ENCODE measurements at places on chromosomes 4 and X.

GRCh38 chr4:147839663-147840062 lies 107.8 kb downstream of the ARHGAP10 start:
- DNase-seq, result no peak

DNA sequence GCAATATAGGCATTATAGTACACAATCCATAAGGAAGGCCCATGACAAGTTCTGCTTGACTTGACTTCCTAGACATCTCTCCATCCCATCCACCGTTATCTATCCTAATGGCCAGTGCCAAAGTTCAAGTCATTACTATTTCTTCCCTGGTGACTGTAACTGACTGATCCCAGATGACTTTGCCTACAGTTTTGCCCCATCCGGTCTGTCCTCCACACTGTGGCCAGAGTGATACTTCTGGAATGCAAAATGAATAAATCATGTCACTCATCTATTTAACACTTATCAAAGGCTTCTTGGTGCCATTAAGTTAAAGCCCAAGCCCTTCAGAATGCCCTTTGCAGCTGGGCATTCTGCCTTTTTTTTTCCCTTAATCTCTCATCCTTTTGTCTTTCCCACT lies 130.8 kb downstream of the PPARGC1A start:
- DNase-seq, result no peak

GRCh38 chrX:8179656-8180055 lies 8.6 kb upstream of the VCX2 start:
- DNase-seq, result no peak

GRCh38 chrX:43373032-43373431 lies 283.1 kb upstream of the MAOA start:
- no peak for DNase-seq

GRCh38 chrX:112819008-112819640 lies 21.5 kb downstream of the AMOT start:
- no peak for DNase-seq

- DNase-seq, result no peak
These were observed 134.8 kb downstream of the NAP1L3 start for GRCh38 chrX:93538575-93538974.

- no peak for DNase-seq
These were observed 239.4 kb upstream of the CTSO start for GRCh38 chr4:156193106-156193505.

- no peak for DNase-seq
These were observed 190.0 kb upstream of the NEIL3 start for GRCh38 chr4:177119691-177120090.

- DNase-seq, result no peak
These were observed 665.1 kb downstream of the RAPGEF2 start for GRCh38 chr4:159768016-159768415.

DNA sequence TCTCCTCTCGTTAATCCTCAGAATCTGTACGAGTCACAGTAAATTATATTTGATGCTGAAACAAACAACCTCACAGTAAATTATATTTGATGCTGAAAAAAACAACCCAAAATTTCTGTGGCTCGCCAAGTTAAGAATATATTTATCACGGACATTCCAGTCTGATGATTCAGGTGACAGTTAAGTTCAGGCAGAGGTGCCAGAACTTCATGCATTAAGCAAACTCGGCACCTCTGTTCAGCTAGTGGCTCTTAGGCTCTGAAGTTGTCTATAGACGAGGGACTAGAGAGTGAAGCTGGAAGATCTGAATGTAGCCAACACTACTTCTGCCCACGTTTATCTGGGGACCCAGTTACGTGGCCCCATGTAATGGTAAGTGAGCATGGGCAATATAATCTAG lies 132.2 kb upstream of the AGA start:
- DNase-seq, result no peak

GRCh38 chr4:3217266-3217665 lies 31.7 kb upstream of the MSANTD1 start:
- no peak for DNase-seq

DNA sequence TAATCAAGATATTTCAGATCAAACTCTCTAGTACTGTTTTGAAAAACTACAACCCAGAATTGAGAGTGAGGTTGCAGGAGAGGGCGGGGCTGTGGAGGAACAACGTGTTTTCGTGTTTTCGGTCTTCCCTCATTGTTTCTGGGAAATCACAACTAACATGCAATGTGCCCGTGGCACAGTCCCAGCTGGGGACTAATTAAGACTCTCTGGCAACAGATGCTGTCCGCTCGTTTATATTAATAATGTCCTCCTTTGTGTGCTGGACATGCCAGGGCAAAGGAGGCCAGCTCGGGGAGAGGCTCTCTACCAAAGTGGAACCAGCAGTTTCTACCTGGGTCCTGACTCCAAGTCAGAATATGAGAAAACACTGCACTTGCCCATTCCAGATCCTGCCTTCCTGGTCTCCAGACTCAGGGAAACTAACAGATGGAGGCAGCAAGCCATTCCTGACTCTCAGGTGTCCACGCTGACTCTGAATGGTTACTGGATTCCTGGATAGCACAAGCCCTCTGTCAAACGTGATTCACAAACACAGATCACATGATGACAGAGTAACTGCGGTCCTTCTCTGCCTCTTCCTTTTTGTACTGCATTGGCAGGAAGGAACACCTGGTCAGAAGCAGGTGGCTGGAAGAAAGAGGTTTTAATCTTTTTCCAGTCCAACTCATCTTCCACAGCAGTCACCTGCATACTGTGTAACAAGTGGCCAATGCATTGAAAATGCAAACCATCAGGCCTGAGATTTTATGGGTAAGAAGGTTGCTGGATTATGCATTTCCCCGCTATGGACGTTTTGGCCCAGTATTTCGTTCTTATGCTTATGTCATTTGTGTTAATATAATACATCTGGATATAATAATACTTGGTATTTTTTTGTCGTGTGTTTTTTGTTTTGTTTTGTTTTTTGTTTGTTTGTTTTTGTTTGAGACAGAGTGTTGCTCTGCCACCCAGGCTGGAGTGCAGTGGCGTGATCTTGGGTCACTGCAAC lies 65.0 kb downstream of the COQ2 start:
- no peak for DNase-seq

- DNase-seq, result no peak
These were observed 39.5 kb downstream of the ENOPH1 start for GRCh38 chr4:82469791-82470345.

DNA sequence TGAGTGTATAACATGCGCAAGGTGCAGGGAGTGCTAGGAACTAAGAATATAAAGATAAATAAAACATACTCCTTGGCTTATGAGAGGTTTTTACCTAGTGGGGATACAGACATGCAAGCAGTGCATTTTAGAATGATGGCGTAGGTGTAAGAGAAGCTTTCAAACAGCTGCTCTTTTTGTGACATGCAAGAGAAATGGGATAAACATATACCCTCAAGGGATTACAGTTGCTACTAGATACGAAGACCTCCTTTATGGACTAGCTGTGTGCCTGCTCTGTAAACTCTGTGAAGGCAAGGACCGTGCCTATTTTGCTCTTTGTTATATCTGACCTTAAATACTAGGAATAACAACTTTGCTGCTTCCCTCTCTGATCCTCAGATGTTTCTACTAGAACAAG lies 39.0 kb upstream of the SLITRK4 start:
- DNase-seq, result no peak

DNA sequence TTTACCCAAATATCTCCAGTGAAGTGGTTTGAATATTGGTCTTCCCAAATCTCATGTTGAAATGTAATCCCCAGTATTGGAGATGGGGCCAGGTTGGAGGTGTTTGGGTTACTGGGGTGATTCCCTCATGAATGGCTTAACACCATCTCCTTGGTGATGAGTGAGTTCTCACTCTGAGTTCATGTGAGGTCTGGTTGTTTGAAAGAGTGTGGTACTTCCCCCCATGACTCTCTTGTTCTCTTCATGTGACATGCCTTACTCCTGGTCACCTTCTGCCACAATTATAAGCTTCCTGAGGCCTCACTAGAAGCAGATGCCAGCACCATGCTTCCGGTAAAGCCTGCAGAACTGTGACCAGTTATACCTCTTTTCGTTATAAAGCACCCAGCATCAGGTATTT lies 32.9 kb upstream of the OTUD4 start:
- DNase-seq, result no peak

DNA sequence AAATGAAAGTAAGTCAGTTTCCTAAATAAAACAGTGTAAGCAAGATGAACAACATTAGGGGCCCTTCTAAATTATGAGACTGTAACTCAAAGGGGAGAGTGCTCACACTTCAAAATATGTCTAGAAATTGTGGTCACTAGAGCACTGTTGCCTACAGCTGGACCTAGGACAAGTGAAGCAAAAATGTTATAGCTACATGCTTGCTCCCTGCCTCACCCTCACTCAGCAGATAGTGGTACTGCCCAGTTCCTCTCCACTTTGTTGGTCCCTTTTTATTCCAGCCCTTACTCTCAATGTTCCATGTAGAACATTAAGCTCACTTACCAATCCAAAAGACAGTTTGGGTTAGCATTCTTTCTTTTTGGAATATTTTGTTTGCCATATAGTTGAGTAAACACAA lies 147.3 kb downstream of the GRIA3 start:
- no peak for DNase-seq

DNA sequence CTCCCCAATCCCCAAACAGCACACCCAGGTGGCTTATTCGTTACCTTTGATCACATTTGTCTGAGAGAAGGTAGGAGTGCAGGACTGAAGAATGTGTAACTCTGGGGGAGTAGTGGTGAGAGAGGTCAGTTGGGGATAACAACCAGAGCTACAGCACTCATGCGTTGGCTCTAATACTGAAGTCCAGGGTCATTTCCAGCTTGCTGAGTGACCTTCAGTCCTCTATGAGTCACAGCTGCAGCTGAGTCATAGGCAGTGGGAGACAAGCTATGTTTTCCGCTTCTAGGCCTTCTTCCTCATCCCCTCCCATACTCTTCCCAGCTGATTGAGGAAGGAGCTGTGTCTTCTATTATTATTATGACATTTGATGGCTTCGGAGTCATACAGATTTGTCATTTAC lies 31.6 kb upstream of the CT47C1 start:
- no peak for DNase-seq

- no peak for DNase-seq
These were observed 11.4 kb downstream of the ARSD start for GRCh38 chrX:2917767-2918166.

DNA sequence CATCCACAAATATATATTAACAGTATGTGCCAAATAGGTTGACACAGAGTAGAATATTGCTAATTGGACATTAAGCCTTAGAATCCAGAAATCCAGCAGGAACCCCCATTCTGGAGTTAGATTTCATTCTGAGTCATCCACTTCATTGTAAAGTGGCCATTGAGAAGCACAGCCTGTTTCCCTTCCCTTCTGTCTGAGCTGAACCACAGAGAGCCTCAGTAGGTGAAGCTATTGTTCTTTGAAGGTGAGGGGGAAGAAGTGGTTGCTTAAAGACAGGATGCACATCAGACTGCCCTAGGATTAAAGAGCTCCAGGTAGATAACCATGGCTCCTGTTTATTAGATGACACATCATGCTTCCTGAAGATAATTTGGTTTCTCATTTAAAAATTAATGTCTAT lies 30.6 kb upstream of the MCF2 start:
- DNase-seq, result no peak

DNA sequence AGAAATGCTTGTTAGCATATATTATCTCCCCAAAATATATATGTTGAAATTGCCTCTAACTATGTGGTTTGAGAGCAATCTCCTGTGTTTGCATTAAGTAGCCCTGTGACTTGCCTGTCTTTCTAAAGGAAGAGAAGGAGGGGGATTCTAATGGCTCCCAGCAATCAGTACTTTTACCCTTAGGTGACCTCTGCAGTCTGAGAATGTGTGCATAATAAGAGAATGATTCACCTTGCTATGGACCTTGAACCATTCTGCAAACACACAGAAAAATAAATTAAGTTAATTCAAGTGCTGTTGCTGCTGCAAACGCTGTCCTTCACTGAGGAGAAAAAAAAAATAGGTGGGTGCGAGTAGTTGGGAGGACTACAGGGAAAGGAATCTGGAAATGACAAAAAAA lies 322.2 kb downstream of the IQCM start:
- no peak for DNase-seq

DNA sequence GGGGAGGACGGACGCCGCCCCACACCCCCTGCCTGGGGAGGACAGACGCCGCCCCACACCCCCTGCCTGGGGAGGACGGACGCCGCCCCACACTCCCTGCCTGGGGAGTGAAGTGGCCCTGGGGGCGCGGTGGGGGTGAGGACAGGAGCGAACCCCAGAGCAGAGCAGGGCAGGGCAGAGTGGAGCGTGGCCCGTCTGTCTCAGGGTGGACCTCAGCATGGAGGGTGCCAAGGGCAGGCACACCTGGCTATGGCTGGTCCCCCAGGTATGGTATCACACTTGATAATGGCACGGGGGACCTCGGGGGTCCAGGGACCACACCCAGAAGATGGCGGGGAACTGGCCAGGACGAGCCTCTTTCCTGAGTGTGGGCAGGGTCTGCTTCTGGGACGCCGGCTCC lies 9.6 kb downstream of the LRPAP1 start:
- DNase-seq, result no peak

GRCh38 chrX:20374900-20375438 lies 108.3 kb upstream of the RPS6KA3 start:
- no peak for DNase-seq

DNA sequence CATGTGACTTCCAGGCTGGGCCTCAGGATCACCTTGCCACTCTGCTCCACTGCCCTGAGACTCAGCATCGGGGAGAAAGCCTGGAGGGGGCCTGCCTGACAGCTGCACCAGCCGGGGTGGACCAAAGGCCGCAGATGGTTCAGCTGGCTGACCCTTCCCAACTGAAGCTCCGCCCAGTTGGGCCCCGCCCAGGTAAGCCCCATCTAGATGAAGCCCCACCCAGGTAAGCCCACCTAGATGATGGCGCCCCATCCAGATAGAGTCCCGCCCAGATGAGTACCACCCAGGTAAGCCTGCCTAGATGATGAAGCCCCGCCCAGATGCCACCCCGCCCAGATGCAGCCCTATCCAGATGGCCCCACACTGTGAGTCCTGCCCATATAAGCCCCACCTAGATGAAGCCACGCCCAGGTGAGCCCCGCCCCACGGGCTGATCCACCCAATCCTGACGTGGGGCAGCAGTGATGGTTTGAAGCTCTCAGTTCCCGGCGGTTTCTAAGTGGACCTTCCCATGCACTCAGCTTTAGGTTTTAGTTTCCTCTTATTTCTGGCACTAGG lies 10.0 kb downstream of the ZFYVE28 start:
- no peak for DNase-seq

DNA sequence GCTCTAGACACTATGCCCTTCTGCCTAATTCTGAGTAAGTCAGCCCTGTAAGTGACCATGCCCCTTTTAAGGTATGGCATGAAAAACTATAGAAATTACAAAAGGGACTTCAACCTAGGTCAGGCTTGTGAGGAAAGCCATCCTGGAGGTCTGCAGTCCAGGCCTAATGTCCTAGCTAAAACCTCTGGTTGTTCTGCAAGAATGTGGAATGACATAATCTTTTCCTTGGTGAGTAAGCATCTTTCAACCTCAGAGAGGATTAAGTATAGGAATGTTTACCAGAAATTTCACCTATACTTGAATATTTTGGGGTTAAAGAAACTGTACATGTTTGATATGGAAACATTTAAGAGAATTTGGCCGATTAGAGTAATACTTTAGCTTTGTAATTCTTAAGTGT lies 23.8 kb upstream of the HPSE start:
- no peak for DNase-seq

DNA sequence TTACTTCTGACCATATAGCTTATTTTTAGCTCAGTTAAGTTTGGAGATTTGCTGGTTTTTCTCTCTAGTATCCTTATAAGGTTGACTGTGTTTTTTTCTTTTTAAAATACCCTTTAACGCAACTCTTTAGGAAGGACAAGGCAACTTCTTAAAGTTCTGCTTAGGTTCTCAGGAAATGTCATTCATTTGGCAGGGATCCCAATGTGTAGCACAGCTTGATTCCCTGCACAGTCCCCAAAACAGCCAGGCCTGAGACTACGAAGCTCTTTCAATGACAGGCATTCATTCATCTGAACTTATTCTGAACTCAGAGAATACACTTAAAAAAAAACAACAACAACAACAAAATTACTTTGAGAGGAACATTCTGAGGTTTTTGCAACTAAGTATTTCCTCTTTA lies 1765.8 kb downstream of the PCDH7 start:
- peak; percentile 3 for DNase-seq

Measured in hypothalamus (tissue), 51 donors.